CD4-positive, alpha-beta T cell treated with Interleukin-10 for 1 hour (primary cell): ENCODE measurements at places on chromosomes 13 and 19.

DNA sequence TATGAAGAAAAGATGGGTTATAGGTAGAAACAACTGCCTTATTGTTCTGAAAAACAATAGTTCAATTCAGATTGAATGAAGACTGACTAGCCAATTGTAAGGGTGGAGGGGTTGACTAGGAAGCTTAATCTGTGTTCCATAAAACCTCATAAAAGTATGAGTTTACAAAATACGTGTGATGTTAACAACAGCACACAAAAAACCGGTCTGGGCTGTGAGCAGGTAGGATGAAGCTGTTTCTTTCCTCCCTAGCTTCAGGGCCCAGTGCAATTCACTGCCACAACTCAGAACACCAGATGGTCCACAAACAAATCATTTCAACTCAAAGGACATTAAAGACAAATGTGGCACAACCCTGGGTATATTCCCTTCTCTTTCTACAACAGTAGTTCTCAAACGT is 3.2 kb downstream of the OXGR1 start:
- DNase-seq: no peak

DNA sequence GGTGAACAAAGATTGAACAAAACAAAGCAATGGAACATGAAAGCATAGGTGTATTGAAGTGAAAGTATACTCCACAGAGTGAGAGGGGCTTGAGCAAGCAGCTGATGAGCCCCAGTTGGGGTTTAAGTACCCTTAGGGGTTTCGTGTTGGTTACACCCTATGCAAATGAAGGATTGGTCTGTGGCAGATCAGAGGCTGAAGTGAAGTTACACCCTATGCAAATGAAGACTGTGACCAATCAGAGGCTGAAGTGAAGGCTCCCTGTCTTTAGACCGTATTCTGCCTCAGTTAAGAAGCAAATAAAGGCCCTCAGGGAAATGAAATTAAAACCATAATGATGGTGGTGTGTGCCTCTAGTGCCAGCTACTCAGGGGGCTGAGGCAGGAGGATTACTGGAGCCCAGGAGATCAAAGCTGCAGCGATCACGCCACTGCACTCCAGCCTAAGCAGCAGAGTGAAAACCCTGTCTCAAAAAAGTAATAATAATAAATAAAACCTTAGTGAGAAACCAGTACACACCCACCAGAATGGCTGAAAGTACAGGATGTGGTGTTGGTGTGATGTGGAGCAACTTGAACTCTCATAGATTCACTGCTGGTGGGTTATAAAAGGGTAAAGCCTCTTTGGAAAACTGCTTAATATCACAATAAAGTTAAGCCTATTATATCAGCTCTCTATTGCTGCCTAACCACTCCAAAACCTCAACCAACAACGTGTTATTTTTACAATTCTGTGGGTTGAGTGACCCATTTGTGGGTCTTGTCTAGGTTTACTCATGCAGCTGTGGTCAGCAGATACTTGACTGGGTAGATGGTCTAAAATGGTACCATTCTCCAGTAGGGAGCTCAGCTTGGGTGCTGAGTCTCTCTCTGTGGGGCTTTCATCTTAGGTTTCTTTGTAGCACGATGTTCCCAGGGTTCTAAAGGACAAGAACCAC is 12.8 kb upstream of the UPF3A start:
- DNase-seq: peak; percentile 45

DNA sequence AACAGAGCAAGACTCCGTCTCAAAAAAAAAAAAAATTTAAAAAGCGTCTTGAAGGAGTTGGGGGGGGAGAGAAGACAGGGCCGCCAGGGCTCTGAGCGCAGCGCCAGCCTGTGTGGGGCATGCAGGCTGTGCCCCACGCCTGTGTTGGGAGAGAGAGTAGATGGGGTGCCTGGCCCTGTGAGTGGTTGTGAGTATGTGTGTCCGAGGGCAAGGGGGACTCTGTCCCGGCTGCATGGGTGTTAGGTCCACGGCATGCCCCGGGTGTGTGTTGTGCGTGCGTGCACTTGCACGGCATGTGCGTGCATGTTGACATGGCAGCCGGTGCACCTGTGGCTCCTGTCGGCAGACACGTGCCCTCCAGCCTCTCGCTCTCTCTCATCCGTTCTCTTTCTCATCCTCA is 3.4 kb downstream of the MAP2K7 start:
- DNase-seq: no peak

DNA sequence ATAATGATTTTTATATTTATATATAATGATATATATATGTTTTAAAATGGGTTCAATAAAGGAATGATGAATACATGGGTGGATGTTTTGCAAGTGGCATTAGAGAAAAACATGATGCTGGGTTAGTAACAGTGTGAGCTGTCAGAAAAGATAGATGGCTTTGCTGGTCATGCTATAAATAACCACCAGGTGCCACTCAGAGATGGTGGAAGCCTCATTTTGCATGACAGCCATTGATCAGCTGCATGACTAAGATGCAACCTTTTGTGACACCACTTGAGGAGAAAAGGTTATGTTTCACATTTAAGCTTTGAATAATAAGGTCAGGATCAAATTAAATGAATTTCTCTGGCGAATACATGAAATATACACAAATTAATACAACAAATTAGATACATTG is 737.7 kb downstream of the PCDH9 start:
- no peak for DNase-seq

DNA sequence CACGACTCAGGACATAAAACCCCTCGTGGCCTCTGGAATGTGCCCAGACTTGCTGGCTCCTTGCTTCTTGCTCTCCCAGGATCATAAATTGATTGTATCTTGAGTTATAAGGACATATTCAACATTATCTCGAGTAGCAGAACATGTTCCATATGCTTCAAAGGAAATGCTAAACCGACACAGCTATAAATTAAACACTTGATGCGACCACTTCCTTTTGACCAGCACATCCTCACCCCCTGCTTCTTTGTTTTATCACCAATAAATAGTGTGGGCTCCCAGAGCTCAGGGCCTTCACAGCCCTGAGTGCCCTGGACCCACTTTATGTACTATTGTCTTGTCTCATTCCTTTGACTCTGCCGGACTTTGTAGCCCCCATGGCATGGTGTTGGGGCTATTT is 157.0 kb upstream of the PABPC3 start:
- no peak for DNase-seq
